Natural killer cell treated with Interleukin-12 subunit alpha and Interleukin-12 subunit beta and Interleukin-15 and Interleukin-18, amount 100 ng/mL, for 72 hours (primary cell): ENCODE measurements at places on chromosomes 2 and 18. TPM values are rescaled to one million over a fixed set of nuclear protein-coding genes. Genes with fewer than 3 reads are reported as not detected.

DNA sequence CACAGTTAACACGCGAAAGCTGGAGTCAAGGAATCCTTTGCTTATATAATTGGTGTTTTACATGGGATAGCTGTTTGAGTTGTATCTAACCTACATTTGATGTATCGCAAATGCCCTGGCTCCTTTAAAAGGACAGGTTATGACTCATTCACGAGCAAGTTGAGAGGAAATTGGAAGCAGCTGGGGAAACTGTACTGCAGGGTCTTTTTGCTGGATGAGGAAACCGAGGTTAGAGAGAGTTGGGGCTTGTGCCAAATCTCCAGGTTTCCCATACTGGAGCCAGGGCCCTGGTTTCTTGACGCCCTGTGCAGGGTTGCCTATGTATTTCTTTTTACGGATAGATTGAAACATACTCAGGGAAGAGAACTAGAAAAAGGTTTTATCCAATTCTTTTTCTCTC lies 60.0 kb upstream of the SPTBN1 start:
- DNase-seq, result no peak

DNA sequence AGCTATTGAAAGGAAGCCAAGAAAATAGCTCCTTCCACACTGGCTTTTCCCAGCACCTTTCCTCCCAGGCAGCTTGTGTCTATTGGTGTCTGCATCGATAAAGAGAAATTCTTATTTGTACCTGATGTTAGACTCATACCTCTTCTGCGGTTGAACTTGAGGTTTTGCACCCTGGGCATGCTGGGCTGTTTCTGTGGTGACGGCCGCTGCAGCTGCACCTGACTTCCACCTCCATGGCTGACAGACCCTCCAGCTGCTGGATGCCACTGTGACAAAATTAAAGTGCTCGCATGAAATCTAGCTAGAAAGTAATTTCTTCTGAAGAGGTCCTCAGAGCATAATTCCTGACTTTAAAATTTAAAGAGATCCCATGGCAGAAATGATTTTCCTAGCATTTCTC lies 6.6 kb downstream of the FECH start:
- DNase-seq, result no peak

DNA sequence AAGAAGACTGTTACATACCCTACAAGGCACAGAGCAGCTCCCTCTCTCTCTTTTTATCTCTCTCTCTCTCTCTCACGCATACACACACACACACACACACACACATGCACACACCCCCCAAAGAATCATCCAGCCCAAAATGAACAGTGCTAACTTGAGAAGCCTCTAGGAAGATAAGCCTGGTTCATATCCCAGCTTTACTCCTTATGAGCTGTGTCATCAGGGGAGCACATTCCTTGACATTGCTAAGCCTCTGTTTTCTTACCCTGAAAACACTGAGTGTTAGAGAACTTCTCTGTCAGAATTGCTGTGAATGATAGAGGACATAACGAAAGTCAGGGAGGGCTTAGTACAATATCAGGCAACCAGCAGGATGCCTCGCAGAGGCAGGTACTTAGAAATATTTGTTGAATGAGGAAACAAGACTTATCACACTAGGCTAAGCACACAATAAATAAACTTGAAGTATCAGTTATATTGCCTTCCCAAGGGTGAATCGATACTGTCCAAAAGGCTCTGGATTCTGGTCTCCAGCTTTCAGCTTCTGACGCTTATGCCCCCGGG lies 725.6 kb upstream of the ID2 start:
- no peak for DNase-seq

DNA sequence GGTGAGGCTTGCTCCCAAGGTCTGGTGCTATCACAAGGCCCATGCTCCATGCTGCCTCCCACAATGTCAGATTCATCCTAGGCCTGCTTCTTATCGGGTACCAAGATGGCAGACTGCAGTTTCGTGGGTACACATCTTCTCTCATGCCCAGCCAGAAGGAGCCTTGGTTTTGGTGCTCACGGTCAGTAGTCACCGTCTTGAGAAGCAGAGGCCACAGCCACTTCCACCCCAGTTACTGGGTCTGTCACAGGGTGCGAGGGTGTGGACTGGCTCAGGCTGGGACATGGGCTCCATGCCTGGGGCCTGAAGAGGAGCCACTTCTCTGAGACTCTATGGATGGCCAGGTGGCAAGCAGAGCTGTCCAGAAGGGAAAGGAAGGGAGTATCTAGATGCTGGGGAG lies 178.8 kb upstream of the HS6ST1 start:
- no peak for DNase-seq

DNA sequence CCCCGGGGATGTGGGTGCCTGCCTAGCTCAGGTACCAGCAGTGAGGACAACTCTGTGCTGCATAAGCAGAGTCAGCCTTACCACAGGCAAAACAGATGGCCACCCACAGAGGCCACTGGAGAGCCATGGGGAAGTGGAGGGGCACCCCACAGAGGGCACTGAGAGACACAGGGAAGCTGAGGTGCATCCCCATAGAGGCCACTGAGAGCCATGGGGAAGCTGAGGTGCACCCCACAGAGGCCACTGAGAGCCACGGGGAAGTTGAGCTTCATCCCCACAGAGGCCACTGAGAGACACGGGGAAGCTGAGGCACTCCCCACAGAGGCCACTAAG lies 134.1 kb upstream of the EPAS1 start:
- DNase-seq, result no peak

- no peak for DNase-seq
Observed at GRCh38 chr18:80167931-80168330, 58.9 kb downstream of the ADNP2 start.

The RTP5 gene
- total RNA-seq, result not detected

The RIT2 gene
- not detected for total RNA-seq
